ENCODE measurements at places on chromosomes 6 and 20.

DNA sequence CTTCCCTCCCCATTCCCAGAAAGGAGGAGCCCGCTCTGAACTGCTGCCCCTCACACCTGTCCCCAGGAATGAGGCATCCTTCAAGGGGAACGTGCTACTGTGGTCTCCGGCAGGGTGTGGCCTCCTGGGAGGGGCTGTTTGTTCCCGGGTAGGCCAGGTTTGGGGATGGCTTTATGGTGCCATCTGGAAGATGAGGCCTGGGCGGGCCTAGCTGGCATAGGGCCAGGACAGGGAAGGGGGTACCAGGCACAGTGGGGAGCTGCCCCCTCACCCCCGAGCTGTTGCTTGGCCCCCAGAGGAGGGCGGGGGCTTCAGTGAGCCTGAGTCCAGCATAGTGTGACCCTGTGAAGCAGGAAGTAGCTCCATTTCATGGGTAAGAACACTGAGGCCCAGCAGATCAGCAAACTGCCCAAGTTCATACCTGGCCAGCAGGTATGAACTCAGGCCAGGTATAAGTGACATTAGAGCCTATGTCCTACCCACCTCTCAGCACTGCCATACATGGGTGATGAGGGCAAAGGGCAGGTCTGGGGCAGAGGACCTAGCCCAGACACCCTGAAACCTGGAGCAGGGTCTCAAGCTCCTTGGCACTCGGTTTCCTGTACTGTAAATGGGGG lies 17.5 kb upstream of the SPDEF start:
- DNase-seq: no peak

GRCh38 chr6:93358435-93358834 lies 60.9 kb downstream of the EPHA7 start:
- no peak for DNase-seq

DNA sequence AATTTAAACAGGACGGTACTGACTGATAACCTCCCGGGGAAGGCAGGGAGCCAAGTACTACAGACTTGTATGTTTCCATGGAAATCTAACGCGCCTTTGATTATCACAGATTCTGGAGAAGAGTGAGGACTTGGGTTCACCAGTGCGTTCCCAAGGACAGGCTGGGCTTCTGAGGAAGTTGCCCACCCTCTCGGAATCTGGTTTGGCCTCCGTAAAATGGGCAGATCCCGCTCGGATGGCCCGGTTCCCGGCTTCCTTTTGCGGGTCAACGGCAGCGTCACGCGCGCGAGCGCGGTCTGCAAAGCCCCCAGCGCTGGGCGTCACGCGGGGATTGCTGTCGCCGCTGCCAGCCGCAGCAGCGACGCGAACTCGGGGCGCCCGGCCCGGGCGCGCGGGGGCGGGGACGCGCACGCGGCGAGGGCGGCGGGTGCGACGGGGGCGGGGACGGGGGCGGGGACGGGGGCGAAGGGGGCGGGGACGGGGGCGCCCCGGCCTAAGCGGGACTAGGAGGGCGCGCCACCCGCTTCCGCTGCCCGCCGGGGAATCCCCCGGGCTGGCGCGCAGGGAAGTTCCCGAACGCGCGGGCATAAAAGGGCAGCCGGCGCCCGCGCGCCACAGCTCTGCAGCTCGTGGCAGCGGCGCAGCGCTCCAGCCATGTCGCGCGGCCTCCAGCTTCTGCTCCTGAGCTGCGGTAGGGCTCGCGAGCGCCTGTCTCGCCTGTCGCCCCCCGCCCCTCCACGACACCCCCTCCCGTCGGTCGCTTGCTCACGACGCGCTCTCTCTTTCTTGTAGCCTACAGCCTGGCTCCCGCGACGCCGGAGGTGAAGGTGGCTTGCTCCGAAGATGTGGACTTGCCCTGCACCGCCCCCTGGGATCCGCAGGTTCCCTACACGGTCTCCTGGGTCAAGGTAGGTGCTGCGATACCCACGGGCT lies at the start of gene CD83:
Gene CD83 (plus strand): TSS at position 615 of the 933 bp plus-strand sequence. CDS start 40 bp downstream, at position 655.
- DNase-seq: peak; percentile 16

DNA sequence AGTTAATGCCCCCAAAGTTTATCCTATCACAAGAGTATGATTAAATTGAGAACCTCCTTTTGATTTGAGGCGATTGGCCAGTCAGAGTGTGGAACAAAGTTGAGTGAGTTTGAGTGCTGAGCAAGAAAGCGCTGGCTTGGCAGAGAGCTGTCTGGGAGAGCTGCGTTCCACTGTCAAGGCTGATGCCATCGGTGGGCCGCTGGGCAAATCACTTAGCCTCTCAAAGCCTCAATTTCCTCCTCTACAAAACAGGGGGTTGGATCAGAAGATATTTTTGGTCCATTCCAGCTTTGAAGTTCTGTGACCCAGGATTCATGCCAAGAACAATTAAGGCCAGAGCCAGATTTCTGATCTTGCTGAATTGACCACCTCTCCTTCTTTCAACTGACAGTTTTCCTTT lies 60.2 kb downstream of the TMEM242 start:
- DNase-seq: no peak

DNA sequence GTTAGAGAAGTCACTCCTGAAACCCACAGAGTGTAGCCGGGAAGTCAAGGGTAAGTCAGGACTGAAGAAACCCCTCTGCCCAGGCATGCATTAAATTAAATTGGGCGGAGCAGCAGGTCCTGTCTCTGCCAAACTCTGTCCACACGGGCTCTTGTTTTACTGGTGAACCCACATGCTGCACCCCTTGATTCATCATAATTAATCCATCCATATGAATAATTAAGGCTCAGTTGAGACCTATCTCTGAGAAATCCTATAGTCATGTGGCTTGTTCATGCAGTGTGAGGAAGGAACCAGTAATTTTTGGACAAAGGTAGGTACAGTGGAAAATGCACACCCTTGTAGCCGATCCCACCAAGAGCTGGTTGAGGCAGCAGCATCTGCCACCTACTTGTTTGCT lies 43.0 kb downstream of the PXDC1 start:
- no peak for DNase-seq

DNA sequence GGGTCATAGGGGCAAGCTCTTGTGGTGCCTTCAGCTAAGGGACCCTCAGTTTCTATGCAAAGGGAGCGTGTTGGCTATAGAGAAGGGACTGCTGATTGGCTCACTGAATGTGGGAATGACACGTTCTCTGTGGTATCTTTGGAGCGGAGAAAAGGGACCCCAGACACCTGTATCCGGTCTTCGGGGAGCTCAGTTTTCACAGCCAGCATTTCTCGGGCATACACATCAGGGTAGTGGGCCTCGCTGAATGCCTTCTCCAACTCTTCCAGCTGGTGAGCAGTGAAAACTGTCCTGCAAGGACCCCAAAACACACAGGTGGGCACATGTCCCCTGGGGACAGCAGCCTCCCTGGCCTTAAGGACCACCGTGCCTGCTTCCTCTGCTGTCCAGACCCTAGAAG lies 3.3 kb downstream of the VSX1 start:
- no peak for DNase-seq

- peak; percentile 46 for DNase-seq
Observed at GRCh38 chr6:37783856-37784584, 35.5 kb upstream of the ZFAND3 start.

DNA sequence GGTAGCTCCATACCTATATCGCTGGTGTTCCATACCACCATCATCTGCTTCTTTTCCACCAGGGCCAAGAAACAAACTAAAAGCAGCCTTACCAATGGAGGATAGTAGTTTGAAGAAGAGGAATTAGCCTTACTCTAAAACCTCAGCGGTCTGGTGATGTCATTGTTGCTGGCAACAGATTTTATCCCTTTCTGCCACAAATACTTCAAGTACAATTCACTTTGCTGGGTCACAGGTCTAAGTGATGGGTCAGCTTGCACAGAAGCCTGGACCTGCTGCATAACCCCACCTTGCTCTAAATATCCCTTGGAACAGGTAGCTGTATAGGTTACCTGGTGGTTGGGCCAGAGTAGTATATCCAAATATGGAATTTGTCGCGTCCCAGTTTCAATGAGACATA lies 53.2 kb upstream of the THEMIS start:
- no peak for DNase-seq

DNA sequence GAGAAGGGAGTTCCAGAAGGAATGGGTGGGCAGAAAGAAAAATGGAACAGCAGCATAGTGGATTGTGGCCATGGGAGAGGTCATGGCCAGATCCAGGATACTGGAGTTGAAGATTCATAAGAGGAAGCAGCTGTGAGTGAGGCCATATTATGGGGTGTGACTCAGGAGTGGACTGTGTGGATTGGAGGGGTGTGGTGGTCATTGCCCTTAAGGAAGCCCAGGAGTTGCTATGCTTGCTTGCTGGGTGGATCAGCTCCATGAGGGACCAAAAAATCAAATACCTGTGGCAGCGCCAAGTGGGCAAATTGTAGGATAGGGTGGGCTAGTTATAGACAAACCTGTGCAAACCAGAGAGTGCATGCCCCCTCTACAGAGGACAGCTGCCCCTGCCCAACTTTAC lies 18.3 kb downstream of the LRRC1 start:
- no peak for DNase-seq

DNA sequence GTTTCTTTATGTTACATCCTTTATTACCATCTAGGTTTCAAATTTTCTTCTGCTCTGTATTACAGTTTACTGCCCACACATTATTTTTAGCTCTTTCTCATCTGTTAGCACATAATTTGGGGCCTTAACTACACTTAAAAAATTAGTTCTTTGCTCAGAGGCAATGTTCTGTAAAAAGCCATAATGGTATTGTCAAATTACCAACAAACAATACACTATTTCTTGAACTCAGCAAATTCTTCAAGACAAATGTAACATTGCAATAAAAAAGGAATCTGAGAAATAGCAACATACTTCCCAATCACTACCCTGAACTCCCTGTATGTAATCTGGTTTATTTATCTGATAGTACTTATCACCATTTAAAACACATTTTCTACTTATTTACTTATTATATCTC lies 448.6 kb upstream of the OPRM1 start:
- no peak for DNase-seq

DNA sequence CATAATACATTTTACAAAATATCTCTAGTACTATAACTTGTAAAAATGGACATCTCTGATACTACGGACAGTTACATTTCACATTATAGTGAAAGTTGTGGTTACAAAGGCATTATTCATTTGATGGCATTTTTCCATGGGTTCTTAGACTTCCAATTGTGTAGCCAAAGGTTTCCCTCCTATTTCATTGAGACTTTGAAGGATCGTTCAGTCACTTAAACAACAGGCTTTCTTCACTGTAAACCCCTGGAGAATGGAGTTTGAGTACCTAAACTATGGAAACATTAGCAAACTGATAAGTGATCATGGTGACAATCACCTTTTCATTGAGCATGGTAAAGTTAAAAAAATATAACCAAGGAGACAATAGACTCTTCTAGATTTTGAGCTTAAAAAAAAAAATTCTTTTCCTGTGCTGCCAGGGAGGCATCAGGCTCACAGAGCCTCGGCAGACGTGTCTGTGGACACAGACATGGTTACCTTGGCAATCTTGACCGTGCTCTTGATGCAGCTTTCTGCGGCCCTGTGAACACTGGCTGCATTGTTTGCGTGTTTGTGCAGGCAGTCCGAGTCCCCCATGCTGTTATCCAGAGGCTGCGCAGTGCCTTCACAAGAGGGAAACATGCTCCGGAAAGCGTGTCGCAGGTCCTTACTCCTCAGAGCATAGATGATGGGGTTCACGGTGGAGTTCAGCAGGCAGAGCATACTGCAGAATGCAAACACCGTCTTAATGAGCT lies 22.6 kb downstream of the CNR1 start:
- no peak for DNase-seq

GRCh38 chr6:43454696-43455530 lies 435 bp downstream of the DLK2 start:
- DNase-seq: peak; percentile 85

All from fibroblast of villous mesenchyme (primary cell).